ENCODE measurements at places on chromosomes 13 and 19.

- DNase-seq = no peak
Observed at GRCh38 chr13:31334994-31335557, 135.3 kb downstream of the B3GLCT start.

- peak; percentile 20 for DNase-seq
Observed at GRCh38 chr13:28679628-28680027, 20.7 kb downstream of the POMP start.

GRCh38 chr13:102677122-102677521 is 17.7 kb downstream of the METTL21C start:
- no peak for DNase-seq

DNA sequence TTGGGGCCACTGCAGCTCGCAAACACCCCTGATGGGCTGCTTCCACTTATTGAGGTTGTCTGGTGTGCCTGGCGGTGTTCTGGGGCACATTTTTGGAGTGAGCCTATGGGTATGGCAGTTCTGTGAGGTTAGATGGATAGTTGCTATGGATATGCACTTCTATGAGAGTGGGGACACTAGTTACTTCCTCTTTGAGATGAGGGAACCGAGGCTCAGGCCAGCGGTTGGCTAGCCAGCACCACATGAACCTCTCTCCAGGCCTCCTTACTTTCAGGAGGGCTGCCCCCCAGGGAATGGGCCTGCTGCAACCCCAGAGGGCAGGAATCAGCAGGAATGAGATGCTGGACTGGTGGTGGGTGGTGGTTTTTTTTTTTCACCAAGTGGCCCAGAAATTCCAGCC is 13.5 kb upstream of the PRR19 start:
- DNase-seq = no peak

- DNase-seq = peak; percentile 89
Observed at GRCh38 chr19:31066385-31066784, 282.9 kb downstream of the TSHZ3 start.

- no peak for DNase-seq
Observed at GRCh38 chr13:46592385-46592784, 39.4 kb downstream of the LRCH1 start.

DNA sequence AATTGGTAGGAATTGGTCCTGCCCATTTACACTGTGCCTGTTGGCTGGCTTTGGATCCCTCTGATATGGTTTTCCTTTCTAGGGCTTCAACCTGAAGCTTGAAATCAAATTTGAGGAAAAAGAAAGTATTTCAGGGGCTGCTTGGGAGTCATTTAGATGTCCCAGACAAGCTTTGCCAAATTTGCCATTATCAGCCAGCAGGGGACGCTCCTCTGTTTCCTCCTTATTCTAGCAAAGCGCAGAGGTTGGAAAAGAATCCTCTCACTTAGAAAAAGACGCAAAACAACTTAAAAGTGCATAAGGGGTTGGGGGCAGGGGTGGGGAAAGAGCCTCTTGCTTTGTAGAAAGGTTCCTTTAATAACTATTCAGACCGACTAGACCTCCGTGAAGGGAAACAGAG is 1211.1 kb upstream of the PCDH20 start:
- no peak for DNase-seq

Measured in fibroblast of skin of abdomen (primary cell).